ENCODE measurements at places on chromosomes 2 and 18.

DNA sequence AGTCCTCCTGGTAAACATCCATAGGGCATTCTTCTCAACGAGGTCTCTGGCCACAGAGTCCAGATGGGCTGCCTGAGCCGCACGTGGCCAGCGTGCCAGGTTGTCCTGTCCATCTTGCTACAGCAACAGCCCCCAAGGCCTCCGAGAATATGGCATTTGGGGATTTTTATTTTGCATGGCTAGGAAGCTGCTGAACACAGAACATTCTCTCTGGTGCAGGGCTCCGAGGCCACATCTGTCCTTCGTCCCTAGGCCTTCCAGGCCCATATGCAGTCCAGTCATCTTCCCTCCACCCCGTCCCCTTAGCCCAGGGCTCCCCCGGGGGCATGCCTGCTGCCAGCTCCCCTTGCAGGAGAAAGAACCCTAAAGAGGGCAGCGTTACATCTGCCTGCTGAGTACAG, 2.3 kb downstream of the HDAC4 start:
- peak; percentile 52 for DNase-seq

GRCh38 chr2:197184959-197185586, 125.5 kb downstream of the ANKRD44 start:
- no peak for DNase-seq

GRCh38 chr2:200966770-200967169, 3.3 kb upstream of the ORC2 start:
- no peak for DNase-seq

DNA sequence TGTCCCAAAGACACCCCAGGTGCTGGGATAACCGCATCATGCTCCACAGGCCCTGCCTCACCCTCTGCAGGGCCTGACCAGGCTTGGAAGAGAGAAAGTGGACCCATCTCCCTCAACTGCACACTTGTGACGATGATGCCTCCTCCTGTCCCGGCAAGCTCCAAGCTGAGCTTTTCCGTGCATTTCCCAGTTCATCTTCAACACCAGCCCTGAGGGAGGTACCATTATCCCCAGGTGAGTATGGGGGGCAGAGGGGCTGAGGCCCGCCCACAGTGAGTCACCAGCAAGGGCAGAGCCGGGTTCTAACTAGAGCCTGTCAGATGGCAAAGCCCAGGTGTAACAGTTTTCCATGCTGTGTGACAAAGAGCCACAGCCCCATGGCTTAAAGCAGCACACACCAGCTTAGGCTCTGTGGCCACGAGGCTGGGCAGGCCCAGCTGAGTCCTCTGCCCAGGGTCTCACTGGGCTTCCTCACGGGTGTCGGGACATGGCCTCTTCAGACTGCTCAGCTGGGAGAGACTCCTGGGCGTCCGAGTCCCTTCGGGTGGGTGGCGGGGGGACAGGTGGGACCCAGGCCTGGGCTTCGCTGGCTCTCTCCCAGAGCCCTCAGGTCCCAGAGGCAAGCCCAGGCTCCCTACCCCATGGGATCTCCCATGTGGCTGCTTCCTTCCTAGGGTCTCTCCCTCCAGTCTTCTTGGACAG, 108.4 kb upstream of the OTOS start:
- peak; percentile 30 for DNase-seq

DNA sequence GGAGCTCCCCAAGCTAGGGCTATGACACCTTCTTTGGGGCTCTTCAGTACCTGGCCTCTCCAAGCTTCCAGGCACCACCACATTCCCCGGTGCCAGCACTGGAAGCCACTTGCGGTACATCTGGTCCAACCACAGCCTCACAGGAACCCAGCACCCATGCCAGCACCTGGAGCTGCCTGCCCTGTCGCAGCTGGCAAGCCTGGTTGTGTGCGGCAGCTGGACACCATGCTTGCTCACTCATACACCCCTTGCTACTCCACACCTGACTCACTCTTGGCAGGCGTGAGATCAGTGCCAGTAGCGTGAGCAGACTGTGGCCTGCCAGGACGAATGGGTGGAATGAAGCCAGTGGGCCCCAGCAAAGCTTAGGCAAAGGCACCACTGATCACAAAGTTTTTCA, 34.0 kb downstream of the LRRTM4 start:
- DNase-seq, result no peak

GRCh38 chr2:207072571-207072970, 93.2 kb downstream of the KLF7 start:
- DNase-seq, result no peak
